HAP-1 (cell line): ENCODE measurements at places on chromosomes 1 and 21.

- DNase-seq: no peak
Observed at GRCh38 chr1:197933016-197933415, 15.8 kb downstream of the LHX9 start.

GRCh38 chr1:154802336-154802969 lies 67.6 kb downstream of the KCNN3 start:
- DNase-seq: no peak

GRCh38 chr1:173248247-173248940 lies 41.3 kb upstream of the TNFSF4 start:
- DNase-seq: no peak

- DNase-seq: no peak
Observed at GRCh38 chr21:29245104-29245643, 53.5 kb upstream of the BACH1 start.

GRCh38 chr21:45994759-45995685 lies 13.5 kb downstream of the COL6A1 start:
- DNase-seq: peak; percentile 6

GRCh38 chr1:97570691-97571090 lies 350.1 kb downstream of the DPYD start:
- DNase-seq: no peak

- DNase-seq: peak; percentile 7
Observed at GRCh38 chr1:118589238-118589846, 398.8 kb downstream of the TBX15 start.

DNA sequence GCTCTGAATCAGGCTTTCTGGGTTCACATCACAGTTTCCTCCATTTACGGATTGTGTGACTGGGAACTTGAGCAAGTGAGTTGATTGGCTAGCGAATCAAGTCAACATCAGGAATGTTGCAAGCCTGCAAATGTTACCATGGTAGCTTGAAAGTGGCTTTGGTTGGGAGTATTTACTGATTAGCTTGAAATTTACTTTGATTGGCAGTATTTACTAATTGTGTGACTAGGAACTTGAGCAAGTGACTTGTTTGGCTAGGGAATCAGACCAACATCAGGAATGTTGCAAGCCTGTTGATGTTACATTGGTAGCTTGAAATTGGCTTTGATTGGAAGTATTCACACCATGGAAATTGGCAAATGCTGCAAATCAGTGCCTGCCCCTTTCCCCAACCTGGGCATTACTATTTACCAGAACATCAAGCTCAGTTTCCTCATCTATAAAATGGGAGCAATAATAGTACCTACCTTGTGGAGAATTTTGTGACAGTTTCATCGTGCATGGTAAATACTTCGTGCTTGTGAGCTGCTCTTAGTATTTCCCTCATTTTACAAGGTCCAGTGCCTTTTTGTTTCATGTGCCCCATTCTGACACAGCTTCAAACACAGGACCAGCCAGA lies 23.1 kb upstream of the B3GALNT2 start:
- no peak for DNase-seq

DNA sequence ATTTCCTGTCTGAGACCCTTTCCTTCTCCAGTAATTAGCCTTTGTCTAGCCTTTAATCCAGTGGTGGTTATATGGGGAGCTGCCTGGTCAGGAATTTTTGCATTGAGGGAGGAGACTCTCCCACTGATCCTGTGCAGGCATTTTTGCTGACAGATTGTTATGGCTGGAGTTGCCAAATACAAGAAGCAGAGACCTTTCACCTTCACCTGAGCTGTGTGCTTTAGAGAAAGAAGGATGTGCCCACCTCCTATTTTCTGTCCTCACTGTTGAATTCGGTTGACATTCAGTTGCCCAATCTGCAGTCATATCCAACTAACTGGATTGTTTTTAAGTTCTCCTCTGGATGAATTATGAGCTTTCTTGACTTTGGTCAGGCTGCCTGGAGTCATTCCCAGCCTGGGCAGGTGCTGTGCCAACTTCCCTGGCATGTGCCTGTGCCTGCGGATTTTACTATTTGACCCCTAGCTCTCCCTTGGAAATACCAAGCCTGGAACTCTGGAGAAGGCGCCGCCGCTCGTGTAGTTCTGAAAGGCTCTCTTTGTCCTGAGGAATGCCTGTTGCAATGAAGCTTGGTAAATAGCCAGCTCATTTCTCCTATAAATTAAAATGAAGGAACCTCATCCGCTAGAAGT lies 143.9 kb downstream of the NOS1AP start:
- no peak for DNase-seq

DNA sequence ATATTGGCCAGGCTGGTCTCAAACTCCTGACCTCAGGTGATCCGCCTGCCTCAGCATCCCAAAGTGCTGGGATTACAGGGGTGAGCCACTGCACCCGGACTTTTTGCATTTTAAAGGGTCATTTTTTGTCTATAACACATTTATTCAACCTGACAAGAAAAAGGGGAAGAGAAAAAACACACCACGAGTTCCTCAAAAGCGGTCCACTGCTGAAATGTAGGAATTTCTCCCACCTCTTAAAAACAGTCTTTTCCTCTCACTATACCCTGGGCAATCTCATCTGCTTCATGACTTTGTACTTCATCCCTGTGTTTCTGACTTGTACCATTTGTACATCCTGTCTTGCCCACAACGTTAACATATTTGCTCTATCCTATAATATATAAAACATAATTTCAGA lies 413.3 kb upstream of the PTBP2 start:
- no peak for DNase-seq

GRCh38 chr1:44467566-44467965 lies 62.5 kb downstream of the RNF220 start:
- no peak for DNase-seq

GRCh38 chr1:182172699-182173098 lies 111.2 kb upstream of the ZNF648 start:
- DNase-seq: no peak

- no peak for DNase-seq
Observed at GRCh38 chr1:184160236-184160635, 108.7 kb downstream of the TSEN15 start.

DNA sequence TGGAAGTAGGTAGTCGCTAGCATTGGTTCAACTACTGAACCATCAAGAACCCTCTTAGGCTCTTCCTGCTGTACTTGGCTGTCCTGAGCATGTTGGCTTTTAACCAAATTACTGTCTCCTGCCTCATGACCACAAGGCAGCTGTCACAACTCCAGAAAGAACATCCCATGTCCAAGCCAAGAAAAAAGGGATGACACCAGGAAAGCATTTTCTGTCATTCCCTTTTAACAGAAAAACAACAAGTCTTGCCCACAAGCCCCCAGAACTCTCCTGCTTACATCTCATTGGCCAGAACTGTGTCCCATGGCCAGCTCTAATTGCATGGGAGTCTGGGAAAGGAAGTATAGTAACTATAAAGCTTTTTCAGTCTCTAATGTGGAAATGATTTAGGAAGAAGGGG lies 2.4 kb upstream of the RNU5D-1 start:
- no peak for DNase-seq

DNA sequence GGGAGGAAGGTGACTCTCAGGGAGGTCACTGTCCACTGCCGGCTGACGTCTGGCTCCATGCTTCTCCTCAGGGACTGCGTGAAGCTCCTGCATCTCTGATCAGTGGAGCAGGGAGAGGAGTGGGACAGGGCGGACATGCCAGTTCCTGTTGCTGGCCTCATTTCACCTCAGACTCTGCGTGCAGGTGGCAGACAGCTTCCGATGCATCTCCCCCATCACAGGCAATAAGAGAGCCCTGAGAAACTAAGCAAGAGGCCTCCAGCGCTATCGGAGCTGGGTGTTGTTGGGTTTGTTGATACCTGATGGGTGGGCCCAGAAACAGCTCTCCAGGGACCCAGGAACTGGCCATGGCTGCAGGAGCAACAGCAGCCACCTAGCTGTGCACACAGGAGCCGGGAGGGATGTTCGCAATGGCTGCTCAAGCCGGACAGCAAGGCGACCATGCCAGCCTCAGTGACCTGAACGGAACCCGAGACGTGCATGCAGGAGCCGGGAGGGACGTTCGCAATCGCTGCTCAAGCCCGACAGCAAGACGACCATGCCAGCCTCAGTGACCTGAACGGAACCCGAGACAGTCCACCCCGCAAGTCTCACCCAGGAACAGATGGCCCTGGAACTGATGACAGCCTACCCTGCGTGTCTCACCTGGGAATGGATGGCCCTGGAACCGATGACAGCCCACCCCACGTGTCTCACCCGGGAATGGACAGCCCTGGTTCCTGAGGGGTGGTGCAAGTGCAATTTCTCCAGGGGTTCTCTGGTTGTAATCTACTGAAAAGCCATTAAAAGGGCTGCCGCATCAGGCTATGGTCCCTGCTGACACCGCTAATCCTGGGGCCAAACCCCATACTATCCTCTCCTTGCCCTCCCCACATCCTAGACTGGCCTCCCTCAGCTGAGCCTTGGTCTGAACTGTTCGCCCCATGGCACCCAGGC lies 14.2 kb upstream of the PCBP3 start:
- DNase-seq: no peak

- no peak for DNase-seq
Observed at GRCh38 chr1:237309595-237310118, 267.7 kb downstream of the RYR2 start.

- DNase-seq: peak; percentile 85
Observed at GRCh38 chr1:109793486-109794318, 30.0 kb upstream of the EPS8L3 start.

DNA sequence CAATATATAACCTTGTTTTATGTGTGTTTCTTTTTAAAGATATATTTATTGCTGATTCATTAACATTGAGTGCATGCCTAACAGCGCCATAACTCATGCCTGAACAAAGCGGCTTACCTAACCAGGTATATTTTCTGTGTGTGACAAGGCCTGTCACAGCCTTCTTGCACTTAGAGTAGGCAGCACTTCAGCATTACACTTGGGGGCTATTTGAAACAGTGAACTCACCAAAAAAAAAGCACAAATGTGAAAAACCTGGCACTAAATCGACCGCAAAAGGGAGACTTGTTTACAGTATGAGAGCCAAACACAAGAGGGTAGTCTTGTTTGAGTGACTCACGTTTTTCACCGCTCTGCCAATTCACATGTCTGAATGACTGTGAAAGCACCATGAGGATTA lies 111.7 kb downstream of the DISP1 start:
- no peak for DNase-seq

DNA sequence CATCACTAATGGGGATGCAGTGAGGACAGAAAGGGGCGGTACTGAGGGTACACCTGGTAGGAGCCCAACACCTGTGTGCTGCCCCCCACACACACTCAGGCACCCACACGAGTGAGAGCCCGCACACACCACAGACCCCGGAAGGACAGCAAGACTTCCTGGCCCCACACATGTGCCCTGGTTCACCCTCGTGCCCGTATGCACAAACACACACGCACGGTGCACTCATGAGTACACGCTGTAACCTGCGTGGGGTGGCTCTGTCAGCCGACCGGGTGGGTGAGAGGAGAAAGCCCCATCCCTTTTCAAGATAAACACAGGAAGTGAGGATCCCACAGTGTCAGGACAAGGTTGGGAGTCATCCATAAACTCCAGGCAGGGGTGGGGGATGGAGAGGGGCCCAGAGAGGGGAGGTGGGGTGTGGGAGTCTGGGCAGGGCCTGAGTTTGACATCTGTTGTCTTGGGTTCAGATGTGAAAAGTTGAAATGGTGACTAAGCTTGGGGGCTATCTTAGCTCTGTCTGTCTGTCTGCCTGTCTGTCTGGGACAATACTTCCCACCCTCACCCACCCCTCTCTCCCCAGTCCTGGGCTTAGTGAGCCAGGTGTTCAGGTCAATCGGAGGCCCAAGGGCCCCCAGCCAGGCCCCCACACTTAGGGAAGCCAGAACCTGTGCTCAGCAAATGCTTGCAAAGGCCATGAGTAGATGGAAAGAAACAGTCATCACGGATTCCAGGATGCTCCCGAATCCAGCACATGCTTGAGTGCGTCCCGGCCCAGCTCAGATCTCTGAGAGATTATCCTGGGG lies 119.8 kb upstream of the ZBTB40 start:
- no peak for DNase-seq

GRCh38 chr1:109931189-109931731 lies 20.6 kb downstream of the CSF1 start:
- peak; percentile 90 for DNase-seq

DNA sequence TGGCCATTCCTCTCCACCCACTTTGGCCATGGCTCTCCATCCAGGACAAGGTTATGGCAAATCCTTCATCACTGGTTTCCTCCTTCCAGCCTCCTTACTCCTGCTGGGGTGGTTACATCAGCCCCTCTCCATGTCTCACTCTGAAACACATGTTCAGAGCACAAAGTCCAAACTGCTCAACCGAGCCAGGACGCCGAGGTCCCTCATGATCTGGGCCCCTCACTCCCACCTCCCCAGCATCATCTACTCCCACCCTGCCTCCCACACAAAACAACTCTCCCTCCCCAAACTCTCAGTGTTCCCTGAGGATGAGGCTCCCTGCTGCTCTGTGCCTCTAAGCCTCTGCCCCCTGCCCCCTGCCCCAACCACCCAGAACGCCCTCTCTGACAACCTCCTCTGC lies 33.3 kb upstream of the ZBTB40 start:
- DNase-seq: no peak

DNA sequence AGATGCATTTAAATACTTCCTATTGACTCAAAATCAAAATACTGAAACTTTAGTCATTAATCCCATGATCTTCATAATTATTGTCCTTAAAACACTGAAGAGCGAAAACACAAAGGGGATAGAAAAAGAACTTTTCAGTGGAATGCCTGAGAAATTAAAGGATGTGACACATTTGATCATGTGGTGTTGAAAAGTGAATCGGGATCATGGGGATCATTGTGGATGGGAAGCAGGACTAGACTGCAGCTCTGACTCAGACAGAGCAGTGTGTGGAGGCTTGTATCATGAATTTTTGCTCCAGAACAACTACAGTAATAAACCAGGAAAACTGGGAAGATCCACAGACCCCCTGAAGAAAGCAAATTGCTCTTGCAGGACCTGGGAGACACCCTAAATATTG lies 161.1 kb upstream of the CXADR start:
- no peak for DNase-seq

DNA sequence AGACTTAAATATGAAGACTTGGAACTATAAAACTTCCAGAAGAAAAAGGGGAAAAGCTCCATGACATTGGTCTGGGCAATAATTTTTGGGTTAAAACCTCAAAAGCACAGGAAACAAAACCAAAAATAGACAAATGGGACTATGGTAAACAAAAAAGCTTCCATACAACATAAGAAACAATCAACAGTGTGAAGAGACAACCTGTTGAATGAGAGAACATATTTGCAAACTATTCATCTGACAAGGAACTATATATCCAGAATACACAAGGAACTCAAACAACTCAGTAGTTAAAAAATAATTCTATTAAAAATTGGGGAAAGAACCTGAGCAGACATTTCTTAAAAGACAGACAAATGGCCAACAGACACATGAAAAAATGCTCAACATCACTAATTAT lies 192.7 kb upstream of the ZNHIT6 start:
- DNase-seq: no peak

- no peak for DNase-seq
Observed at GRCh38 chr1:173415490-173415889, 61.6 kb upstream of the PRDX6 start.
